ENCODE measurements at places on chromosomes 7 and 10.

- DNase-seq, result no peak
These were observed 87.4 kb downstream of the BUB3 start for GRCh38 chr10:123241391-123242141.

DNA sequence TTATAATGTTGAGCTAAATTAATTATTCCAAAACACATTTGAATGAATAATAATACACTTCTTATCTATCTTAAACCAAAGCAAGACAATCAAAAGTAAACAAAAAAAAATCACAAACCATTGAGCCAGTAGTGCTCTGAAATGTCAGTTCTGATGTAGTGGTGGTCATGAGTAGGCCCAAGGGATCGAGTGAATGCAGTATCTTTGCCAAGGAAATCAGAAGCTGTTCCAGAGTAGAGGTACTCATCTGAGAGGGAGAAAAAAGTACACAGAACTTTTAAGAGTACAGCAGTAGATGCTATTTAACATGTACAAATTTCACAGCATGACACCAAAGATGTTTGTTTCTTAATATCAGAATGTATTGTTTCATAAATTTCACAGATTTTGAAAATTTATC is 121.5 kb downstream of the SEMA3D start:
- no peak for DNase-seq

DNA sequence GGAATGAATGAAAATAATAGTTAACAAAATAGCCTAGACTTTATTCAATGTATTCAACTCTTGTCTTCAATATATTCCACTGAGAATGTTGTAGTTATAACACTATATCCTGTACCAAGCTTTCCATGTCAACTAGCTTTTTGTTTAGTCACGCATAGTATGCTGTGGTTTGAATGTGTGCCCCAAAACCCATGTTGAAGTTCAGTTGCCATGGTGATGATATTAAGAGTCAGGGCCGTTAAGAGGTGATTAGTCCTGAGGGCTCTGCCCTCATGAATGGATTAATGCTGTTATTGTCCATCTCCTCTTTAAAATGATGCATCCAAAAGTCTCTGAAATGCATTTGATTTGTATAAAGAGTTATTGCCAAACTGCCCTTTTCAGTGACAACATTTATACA is 887.6 kb downstream of the NRG3 start:
- no peak for DNase-seq

DNA sequence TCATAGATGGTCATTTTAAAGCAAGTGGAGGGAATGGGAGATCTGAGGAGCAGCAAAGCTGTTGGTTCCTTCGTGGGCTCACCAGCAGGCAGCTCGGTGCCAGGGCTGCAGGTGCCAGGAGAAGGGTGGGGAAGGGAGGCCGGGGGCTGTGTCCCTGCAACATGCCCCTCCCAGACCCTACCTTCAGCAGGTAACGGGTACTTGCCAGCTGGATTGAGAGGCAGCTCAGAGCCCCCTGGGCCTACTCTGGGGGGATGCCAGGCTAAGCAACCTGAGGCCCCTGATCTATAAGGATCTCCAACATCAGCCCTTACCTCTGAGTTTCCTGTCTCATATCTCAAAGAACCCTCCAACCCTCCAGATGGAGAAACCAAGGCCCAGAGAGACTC is 173.3 kb downstream of the NEURL1 start:
- no peak for DNase-seq

GRCh38 chr7:9557853-9558252 is 1124.4 kb downstream of the NXPH1 start:
- no peak for DNase-seq

- DNase-seq, result no peak
These were observed 33.1 kb upstream of the NEUROD6 start for GRCh38 chr7:31373337-31374289.

GRCh38 chr10:71213761-71214440 is 1.5 kb downstream of the UNC5B start:
- no peak for DNase-seq

GRCh38 chr10:12656518-12657142 is 307.3 kb downstream of the CAMK1D start:
- DNase-seq, result no peak

GRCh38 chr7:41916450-41916927 is 213.6 kb upstream of the INHBA start:
- no peak for DNase-seq

All from stimulated activated CD8-positive, alpha-beta memory T cell treated with anti-CD3 and anti-CD28 coated beads, Interleukin-15, amount 100 ng/mL, for 24 hours (primary cell).